ENCODE measurements at places on chromosomes 1 and 21.

- DNase-seq, result no peak
Measured at GRCh38 chr1:67165468-67166041, 699 bp upstream of the IL23R start.

GRCh38 chr1:54304518-54304917 lies 101.7 kb downstream of the SSBP3 start:
- no peak for DNase-seq

DNA sequence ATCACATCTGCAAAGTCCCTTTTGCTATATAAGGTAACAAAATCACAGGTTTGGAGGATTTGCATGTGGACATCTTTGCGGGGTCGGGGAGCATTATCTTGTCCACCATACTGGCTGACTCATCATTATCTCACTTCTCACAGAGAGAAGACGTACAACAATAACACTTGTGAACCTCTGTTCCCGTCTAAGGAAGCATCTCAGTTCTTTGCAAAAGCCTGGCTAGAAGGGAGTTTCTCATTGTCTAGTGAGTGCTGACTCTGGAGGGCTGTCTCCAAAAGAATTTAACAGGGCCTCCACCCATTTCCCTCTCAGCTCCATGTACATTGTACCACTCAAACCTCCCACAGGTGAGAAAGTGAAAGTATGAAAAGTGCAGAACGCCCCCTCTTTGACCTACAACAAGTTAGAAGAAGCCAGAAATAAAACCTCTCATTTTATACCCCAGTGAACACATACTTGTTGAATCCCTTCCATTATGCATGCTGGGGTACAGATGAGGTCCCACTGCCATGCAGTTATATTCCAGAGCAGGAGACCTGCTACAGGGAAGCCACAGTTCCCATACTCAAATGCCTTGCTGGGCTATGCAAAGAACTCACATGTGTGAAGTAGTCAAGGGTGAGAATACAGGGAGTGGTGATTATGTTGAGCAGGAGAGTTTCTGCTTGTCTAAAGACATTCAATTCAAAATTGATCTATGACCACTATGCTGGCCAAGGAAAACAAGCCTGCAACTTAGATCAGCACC lies 121.7 kb upstream of the PRDX6 start:
- no peak for DNase-seq

DNA sequence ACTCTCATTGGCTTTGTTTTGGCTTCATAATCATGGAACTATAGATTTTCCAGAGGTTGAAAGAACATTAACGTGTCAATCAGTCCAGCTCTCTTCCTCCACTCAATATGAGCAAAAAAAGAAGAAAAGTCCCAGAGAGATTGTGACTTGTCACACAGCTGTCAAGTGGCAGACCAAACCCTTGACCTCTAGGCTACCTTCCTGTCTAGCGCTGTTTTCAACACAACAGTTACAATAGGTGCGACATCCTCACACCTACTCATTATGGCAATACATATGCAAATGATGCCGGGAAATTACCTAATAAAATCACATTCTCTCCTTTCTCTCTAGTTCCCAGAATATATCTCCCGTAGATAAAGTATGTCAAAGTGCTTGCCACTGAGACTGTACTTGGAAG lies 1.1 kb downstream of the WARS2 start:
- no peak for DNase-seq

DNA sequence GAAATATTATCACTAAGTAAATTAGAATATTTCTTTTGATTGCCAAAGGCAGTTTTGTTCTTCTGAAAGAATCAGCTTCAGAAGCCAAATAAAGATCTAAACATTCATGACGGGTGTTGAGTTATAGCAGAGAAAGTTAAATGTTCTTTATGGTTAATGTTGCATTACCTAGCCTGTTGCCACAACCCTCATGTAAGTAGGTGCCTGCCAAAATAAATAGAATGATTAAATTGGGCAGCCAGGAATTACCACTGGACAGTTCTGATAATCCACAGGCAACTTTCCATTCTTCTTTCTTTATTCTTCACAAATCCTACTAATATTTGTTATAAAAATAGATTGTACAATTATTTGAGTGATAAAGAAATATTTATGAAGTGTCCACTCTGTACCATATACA lies 217.9 kb upstream of the NRIP1 start:
- no peak for DNase-seq

GRCh38 chr1:30638811-30639210 lies 84.6 kb downstream of the MATN1 start:
- no peak for DNase-seq

DNA sequence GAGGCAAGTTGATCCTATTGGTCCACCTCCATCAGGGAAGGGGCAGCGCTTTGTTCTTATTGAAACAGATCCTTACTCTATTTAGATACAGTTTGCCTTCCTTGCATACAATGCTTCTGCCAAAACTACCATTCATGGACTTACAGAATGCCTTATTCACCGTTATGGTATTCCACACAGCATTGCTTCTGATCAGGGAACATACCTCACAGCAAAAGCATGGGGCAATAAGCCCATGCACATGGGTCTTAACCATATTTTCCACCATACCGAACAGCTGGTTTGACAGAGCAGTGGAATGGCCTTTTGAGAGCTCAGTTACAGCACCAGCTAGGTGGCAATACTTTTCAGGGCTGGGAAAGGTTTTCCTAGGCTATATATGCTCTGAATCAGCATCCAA lies 544.8 kb upstream of the ADGRL4 start:
- no peak for DNase-seq

DNA sequence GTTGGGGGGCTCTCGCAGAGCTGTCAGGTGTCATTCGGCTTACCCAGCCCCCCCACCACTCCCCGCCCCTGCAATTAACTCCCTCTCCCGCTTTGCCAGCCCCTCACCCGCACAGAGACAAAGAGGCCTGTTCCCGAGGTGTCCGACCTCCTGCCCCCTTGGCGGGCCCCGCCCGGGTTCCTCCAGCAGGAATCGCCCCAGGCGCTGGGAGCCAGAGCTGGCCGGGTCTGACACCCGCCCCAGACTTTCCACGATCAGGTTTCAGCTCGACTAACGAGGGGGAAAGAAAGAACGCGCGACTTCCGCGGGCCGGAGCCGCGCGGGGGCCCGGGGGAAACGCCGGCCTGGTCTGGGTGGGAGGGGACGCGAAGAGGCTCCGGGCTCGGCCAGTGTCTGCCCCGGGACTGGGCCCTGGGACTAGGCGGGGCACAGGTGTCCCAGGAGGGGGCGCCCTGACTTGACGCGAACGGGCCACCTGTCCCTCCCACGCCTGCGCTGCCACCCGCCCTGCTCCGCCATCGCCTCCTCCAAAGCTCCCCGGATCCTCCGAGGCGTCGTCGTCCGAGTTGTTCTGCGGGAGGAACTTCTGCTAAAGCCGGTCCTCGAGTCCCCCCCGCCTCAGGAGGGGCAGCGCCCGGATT lies 36.4 kb upstream of the HHAT start:
- peak; percentile 32 for DNase-seq

DNA sequence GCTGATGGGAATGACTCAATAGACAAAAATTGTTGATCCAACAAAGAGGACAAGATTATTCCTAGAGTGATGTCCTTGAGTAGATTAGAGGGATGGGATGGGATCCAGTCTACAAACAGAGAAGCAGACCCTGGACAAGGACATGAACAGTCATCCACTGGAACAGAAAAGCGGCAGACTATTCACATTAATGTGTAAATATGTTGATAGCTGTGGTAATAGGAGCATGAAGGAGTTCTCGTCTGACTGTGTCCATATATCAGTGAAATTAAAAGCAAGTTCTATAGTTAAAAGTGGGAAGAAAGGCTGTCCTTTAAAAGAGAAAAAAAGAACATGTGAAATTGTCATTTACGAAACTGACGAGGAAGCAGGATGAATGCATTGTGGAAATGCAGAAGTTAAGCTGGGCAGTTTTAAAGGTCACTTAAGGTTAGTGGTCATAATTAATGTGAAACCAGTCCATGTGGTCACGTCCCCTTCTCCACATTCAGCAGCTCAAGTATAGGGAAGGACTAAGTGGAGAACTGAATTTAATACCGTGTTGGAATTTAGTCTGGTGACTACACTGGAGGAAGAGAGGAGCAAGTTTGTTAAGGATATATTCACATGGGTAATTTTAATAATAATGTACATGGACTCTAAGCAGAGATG lies 62.1 kb downstream of the PIK3R3 start:
- DNase-seq, result no peak

GRCh38 chr1:41236781-41237180 lies 5.3 kb downstream of the SCMH1 start:
- no peak for DNase-seq

DNA sequence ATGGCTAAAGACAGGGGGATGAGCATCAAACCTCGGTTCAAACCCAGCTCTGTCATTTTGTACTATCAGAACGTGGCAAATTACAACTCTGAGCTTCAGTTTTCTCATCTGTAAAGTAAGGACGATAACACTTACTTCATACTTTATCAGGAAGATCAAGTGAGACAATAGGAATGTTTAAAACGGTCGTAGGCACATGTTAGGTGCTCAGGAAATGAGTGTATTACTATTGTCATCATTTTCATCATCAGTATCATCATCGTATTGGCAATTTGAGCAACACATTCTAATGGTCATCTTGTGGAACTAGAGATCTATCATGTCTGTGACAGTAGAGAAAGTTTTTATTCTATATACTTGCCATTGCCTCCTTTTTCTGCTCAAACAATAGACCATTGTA lies 22.1 kb upstream of the GADD45A start:
- DNase-seq, result no peak

DNA sequence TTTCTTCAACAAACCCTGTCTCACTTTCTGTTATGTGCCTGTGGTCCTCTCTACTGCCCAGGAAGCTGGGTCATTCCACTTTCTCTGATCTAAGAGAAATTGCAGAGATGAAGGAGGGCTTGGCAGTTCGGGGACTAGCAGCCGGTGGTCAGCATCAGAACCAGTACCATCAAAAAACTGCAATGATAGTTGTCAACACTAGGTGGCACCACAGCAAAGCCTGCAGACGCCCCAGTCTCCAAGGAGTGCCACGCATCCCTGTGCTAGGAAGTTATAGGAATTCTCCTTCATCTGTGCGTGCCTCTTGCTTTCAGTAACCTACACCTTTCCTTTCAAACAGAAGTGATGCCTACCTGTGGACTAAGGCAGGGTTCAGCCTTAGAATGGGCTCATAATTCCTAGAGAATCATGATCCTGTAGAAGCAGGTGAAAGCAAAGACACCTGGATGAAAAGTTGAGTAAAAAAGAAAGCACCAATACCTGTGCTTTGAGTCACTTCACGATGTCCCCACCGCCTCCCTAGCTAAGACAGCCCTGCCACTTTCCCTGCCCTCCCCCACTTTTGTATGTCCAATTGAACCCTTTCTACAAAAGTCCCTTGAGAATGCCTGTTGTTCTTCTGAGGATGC lies 129.2 kb downstream of the ADAMTS1 start:
- no peak for DNase-seq

- no peak for DNase-seq
Measured at GRCh38 chr1:32830092-32830852, 12.8 kb downstream of the S100PBP start.

GRCh38 chr1:204130178-204130577 lies 21.7 kb downstream of the ETNK2 start:
- no peak for DNase-seq

GRCh38 chr1:30748699-30749401 lies 8.7 kb downstream of the LAPTM5 start:
- DNase-seq, result no peak

- DNase-seq, result no peak
Measured at GRCh38 chr1:156465747-156466365, 34.7 kb downstream of the MEF2D start.

DNA sequence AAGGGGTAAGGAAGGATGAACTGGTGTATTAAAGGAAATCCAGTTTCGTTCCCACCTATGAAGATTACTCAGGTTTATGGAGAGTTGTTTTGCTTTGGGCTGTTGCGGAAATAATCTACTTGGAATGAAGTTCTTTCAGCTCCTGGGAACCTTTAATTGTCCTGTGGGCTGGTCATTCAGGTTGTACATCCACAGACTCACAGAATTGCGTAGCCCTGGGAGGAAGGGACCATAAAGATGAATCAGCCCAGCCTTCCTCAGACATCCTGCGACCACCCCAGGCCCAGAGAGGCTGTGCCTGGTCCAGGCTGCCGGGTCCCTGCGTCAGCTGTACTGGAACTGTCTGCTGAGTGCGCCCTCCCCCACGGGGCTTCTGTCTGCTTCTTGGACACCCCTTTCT lies 72.7 kb downstream of the GALNT2 start:
- DNase-seq, result no peak

DNA sequence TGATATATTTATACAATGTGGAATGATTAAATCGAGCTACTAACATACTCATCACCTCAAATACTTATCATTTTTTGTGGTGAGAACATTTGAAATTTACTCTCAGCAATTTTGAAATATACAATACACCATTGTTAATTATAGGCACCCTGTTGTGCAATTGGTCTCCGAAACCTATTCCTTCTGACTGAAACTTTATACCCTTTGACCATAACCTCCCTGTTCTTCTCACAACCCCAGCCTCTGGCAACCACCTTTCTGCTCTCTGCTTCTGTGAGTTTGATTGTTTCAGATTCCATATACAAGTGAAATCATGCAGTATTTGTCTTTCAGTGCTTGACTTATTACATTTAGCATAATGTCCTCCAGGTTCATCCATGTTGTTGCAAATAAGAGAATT lies 49.5 kb downstream of the SETD4 start:
- DNase-seq, result no peak

- DNase-seq, result no peak
Measured at GRCh38 chr21:28543975-28544374, 448.7 kb downstream of the LTN1 start.

- DNase-seq, result no peak
Measured at GRCh38 chr1:94543893-94544635, 2.5 kb upstream of the F3 start.

GRCh38 chr1:88035578-88035977 lies 648.5 kb upstream of the PKN2 start:
- no peak for DNase-seq

GRCh38 chr1:151774256-151774922 lies 11.1 kb upstream of the MRPL9 start:
- no peak for DNase-seq

DNA sequence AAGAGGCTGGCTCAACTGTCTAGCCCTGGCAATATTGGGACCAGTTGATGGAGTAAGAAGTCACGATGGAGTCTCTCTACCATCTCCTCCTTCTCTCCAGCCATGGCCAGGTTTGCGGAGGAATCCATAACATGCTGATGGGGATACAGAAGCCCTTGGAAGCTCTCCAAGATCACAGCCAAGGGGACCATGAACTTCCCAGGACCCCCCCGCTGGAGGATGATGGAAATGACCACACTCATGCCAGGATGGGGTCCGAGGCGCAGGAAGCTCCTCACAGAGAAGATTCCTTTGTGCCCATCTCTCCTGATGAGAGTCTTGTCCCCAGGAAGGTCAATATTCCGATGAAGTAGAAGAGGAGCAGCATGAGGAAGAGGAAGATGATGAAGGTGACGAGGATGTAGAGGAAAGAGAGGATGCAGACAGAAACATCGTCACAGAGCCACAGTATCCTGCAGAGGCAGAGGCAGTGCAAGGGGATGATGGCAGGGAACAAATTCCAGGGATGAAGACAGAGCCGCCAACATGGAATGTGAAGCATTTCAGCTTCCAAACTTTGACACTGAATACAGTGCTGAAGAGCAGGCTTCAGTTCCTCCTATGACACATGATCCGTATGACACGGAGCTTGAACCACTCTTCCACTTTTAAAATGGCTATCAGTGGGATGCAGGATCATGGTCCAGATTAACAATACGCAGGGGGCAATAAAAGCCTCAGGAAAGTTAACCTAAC lies 57.9 kb upstream of the EDN2 start:
- no peak for DNase-seq

GRCh38 chr1:150083907-150084306 lies 16.3 kb downstream of the VPS45 start:
- DNase-seq, result no peak
